ENCODE measurements at places on chromosomes 12 and 14.
A peak's percentile ranks its signal among the peaks of the same experiment; 100 is the strongest.

GRCh38 chr12:127125607-127126259 is 1141.2 kb upstream of the TMEM132C start:
- no peak for DNase-seq

- DNase-seq, result no peak
Observed at GRCh38 chr12:117766008-117766407, 202.8 kb downstream of the KSR2 start.

DNA sequence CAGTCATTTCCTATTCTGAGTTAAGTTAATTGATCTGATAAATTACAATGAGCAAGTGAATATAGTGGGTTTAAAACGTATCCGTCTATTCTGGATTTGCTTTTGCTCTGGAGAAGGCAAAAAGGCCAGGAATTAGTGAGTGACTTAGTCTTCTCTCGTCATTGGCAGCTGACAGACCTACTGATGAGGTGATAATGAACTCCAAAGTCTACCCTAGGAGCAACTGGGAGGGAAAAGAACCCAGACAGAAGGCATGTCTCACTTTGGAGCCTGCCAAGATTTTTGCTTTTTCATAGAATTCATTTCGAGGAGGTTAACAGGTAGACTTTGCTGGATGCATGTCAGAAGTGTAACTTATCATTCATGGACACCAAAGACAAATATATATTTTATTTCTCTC is 270.3 kb downstream of the FBXL14 start:
- no peak for DNase-seq

DNA sequence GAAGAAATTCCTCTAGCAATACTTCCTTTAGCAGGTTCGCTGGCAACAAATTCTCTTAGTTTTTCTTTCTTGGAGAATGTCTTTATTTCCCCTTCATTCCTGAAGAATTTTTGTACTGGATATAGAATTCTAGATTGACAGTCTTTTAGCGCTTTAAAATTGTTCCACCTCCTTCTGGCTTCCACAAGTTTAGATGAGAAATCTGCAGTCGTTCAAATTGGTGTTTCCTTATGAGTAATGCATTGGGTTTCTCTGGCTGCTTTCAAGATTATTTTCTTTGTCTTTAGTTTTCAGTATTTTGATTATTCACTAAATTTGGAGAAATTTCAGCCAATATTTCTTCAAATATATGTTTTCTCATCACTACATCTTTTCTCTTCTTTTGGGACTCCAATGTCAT is 33.3 kb upstream of the FGF6 start:
- DNase-seq, result no peak

GRCh38 chr12:15152456-15152855 is 68.8 kb downstream of the RERG start:
- DNase-seq, result no peak

DNA sequence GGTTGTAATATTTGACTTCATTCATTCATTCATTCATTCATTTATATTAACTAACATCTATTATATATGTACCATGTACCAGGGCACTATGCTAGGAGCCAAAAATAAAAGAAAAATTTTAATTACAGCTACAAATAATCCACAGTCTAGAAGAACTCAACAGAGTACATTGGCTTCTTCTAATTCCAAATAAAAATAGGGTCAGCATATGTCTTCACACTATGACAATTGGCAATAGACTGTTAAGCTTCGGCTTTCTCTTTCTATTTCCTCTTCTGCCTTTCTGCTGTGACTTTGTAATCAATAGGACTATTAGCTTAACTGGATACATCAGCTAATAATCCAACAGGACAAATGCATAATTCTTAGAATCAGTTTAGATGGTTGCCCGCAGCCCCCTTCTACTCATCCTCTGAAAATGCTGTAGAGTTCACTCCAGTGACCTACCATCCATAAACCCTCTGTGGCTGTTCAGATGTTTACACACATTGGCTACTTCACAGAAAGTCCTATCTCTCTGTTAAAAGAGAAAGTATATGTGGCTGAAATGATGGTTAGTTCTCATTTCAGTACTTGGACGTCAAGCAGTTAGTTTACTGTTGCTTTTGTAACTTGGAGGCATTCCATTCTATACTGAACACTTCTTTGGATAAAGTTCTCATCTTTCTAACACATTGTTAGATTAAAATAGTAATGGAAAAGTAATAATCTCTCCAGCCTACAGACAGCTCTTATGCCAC is 445.5 kb upstream of the GARIN6 start:
- DNase-seq, result no peak

DNA sequence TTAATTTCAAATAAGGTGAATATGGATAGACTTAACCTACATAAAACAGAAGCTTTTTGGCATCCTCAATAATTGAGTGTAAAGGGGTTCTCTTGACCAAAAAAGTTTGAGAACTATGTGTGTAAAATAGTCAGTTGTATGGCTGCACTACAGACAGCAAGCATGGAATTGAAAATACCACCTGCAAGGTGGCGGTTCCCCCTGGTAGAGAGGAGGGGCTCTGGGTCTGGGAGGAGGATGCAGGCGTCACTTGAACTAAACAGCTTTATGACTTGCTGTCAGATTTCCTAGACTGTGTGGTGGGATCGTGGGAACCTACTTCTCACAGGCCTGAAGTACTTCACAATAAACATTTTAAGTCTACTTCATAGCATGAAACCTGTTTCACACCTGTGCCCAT is 6.3 kb downstream of the EVL start:
- no peak for DNase-seq

DNA sequence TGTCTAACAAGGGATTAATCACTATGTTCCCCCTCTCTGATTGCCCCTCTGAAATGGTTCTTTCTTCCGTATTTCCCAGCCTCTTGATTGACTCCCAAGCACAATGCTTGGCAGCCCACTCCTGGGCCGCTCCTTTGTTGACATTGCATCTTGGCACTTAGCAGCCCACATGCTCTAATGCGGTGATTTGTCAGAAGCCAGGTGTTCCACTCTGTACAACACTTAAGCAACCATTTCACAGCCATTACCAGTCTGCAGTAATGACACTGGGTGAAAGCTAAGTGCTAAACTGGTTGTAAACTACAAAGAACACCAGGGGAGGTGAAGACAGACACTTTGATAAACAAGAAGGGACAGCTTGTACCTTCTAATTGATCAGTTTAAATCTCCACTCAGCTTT is 353.5 kb downstream of the TMEM132D start:
- no peak for DNase-seq

DNA sequence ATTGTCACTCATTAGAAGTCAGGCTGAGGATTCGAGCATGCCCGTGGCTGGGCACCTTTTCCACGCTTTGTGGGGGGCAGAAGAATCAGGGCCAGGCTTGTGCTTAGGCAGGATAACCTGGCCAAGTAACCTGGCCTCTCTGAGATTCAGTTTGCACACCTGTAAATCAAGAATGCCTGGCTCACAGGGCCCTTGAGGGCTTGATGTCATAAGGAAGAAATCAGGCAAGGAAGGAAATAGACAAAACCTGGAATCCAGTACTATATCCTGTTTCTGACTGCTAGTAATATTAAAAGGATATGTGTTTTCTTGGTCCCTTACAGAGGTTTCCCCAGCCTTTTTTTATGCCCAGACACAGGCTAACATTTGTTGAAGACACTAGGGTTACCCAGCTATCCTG is 91.9 kb downstream of the SAMD4A start:
- DNase-seq, result no peak

DNA sequence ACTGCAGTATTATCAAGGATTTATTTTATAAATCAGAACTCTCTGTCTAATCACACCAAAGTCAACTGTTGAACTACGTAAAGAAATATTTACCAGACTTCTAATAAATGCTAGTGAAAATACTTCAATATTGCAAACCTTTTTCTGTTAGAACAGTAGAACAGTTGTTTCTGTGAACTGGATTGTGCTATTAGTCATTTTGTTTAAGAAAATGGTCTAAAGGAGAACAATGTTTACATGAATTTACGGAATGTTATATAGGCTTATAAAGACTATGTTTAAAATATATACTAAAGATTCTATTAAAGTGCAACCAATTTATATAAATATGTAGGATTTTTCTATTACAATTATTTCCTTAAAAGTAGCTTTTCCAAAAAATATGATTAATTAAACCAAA is 471.4 kb downstream of the FSCB start:
- DNase-seq, result no peak

DNA sequence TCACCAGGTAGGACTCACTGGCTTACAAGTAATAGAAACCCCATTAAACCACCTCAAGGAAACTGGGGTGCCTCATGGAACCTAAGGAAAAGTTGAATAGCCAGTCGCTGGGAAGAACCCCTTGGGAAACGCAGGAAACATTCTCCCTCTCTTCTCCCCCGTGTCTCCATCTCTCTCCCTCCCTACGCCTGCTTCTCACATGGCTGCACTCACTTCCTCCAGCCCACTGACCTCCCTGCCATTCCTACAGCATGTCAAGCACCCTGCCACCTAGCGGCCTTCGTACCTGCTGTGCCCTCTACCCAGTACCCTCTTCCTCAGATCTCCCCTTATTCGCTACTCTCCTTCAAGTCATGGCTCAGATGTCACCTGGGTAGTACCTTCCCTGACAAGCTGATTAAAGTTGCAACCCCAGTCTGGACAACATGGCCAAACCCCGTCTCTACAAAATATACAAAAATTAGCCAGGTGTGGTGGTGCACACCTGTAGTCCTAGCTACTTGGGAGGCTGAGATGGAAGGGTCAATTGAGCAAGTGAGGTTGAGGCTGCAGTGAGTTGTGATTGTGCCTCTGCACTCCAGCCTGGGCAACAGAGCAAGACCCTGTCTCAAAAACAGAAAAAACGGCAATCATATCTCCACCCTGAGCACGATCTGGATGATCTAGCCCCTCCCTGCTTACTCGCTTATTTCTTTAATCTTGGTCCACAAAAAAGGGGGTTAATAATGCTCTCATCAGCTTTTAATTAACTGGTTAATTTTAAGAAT is 6.4 kb upstream of the DTX1 start:
- DNase-seq, result peak; percentile 70

DNA sequence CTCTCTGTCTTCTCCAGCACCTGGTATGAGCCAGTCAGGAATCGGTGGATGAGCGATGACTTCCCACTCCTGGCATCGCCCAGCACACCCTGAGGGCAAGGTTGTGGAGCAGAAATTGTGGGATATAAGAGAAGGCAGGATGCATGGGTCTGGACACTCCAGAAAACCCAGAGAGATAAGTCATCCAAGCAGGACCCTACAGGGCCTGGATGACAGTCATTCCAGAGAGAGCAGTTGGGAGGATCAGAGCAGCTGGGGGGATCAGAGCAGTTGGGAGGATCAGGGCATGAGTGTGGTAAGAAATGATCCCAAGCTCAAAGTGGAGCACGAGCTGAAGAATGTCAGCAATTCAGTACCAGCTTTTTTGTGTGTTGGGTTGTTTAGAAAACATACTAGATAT is 4.0 kb downstream of the AGAP2 start:
- no peak for DNase-seq

GRCh38 chr14:45491914-45492313 is 238.9 kb upstream of the MIS18BP1 start:
- no peak for DNase-seq

GRCh38 chr14:99668307-99669295 is 15.5 kb upstream of the CYP46A1 start:
- no peak for DNase-seq

GRCh38 chr14:105423488-105424195 is 4.0 kb downstream of the MTA1 start:
- DNase-seq, result no peak

GRCh38 chr12:1605129-1606020 is 11.0 kb upstream of the FBXL14 start:
- DNase-seq, result peak; percentile 79

DNA sequence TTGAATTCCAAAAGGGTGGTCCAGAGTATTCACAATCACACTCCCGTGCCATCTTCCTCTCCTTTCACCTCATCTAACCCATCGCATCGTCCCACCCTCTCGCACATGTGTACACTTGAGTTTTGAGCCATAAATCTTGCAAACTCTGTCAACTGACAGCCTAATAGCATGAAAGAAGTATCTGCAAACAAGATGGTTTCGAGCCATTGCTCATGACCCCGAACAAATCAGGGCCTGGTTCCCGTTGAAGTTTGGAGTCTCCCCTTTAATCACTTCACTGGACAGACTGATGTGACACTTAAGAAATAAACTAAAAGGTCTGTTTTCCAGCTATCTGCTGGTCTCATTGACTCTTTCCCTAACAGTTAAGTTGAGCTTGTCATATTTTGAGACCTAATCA is 223.6 kb upstream of the SOX5 start:
- no peak for DNase-seq

- DNase-seq, result no peak
Observed at GRCh38 chr14:77032491-77032843, 4.0 kb upstream of the IRF2BPL start.

DNA sequence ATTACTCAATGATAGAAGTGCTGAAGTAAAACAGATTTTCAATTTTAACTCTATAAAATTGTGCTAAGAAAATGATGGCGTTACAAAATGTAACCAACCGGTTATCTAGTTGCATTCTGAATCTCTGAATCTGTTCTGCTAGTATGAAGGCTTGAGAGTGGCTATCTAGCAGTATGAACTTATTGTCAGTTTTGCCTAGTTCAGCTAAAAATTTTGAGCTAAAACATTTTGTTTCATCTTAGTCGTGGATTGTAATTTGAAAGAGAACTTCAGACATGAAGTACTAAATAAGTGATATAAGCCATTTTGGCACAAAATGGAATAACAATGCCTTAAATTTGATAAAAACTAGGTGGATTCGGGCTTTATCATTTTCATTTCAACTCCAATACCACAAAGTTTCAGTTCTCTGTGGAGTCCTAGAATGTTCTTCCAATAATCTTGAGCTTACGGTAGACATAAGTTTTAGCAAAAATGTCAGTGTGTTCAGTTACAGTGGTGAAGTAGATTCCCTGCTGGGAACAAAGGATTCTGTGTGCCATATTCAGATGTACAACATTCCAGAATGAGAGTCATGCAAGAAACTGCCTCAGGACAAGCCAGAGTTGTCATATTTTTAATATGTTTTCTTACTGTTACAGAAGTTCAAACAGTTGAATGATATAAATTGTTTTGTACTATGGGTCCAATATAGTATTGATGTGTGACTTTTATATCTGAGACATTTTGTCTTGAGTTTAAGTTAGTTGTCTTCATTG is 28.1 kb downstream of the ATP6V1D start:
- DNase-seq, result no peak

DNA sequence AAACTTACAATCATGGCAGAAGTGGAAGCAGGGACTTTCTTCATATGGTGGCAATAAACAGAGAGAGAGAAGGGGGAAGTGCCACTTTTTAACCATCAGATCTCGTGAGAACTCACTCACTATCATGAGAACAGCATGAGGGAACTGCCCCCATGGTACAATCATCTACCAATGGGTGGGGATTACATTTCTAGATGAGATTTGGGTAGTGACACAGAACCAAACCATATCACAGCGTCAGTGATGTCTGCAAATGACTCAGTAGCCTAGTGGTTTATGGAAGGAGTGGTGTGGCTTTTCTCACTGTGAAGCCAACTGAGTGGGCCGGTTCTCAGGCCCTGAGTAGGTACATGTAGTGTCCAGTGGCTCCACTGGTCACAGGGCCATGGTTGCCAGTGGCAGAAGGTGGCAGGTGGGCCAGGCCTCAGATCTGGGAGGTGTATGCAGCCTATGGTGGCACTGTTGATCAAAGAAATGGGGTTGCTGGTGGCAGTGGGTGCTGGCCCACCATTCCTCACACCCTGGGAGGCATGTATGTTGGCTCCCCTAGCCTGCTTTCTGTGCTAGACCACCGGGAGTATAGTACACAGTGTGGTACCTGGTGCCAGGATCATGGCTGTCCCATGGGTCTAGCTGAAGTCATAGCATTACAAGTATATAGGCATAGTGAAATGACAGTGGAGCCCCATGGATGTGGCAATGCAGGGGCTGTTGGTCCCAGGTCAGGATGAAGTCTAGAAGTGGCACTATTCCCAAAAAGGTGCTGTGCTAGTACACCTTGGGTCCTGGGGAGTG is 191.9 kb downstream of the NUBPL start:
- DNase-seq, result no peak
